ENCODE measurements at places on chromosomes 13 and 19. TPM values are rescaled to one million over a fixed set of nuclear protein-coding genes. Genes with fewer than 3 reads are reported as not detected.

The SLC6A16 gene
- 0.72 TPM for polyA plus RNA-seq

The GNA15 gene
- 0.17 TPM for polyA plus RNA-seq

The PRSS57 gene
- polyA plus RNA-seq, result not detected

DNA sequence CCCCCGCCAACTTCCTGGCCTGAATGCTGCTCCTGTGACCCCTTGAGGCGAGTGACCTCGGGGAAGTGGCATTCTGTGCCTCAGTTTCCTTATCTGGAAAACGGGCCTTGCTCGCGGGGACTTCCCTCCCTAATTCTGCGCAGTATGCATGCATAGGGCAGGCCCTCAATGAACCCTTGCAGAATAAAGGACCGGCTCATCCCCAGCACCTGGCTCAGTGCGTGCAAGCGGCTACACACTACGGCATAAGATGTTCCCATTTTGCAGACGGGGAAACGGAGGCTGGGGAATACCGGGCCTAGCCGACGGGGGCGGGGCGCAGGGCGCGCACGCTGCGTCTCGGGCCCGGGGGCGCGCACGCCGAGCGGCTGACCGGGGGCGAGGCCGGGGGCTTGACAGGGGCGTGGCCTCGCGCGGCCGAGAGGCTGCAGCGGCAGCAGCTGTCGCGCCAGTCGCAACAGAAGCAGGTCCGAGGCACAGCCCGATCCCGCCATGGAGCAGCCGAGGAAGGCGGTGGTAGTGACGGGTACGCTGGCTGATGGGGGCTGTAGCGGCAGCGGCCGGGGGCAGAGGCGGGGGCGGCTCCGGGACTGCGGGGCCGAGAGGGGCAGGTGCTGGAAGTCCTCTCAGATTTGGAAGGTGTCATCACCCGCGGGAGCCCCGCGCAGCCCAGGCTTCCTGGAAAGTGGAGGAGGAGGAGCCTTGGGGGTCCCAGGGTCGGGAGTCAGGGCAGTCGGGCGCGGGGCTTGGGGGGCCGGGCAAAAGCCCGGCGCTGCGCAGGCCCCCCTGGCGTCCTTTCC, at the start of gene PGPEP1:
PGPEP1 (plus strand) TSS at position 409 of the 800 bp plus-strand sequence; CDS start at position 493, 84 bp downstream.
- peak; percentile 65 for DNase-seq
- peaks cover 2% of the 10 kb centered on the region for H3K27me3 ChIP-seq
- no peaks in the 10 kb centered on the region for H3K36me3 ChIP-seq
- H3K4me1 ChIP-seq, result peaks cover 11% of the 10 kb centered on the region

GRCh38 chr13:98783856-98784478, 31.5 kb upstream of the SLC15A1 start:
- H3K27me3 ChIP-seq, result peaks cover 8% of the 10 kb centered on the region
- H3K27ac ChIP-seq, result no peak overlapping the region
- DNase-seq, result no peak

GRCh38 chr13:44232774-44233173, 140.8 kb upstream of the SERP2 start:
- H3K27ac ChIP-seq, result no peak overlapping the region
- H3K36me3 ChIP-seq, result no peaks in the 10 kb centered on the region
- no peak overlapping the region for H3K4me3 ChIP-seq

DNA sequence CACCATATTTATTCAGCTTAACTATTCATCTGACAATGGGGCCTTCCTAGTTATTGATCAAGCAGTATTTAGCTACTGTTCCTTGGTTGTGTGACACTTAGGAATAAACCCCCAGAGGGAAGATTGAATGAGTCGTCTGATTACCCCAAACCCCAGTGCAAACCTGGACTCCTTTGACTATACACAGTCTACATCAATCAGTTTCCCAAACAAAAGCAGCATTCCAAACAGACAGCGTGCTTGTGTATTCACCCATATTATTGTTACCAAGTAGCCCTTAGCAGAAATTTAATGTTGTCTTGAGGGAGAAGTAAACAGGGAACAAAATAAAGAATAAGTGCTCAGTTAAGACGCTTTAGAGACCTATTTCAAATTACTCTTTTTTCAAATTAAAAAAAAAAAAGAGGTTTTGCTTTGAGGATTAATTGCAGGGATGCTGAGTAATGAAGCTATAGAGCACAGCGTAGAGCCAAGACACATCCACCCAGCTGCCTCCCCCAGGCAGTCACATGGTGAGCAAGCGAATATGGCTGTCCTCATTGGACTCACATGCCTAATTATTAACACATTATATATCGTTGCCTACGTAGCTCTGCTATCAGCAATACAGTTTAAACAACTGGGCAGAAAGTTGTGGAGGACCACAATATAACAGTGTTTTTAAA, 14.7 kb upstream of the B3GLCT start:
- peaks cover 8% of the 10 kb centered on the region for H3K27me3 ChIP-seq
- DNase-seq, result no peak
- no peak overlapping the region for H3K4me3 ChIP-seq
- H3K4me1 ChIP-seq, result no peaks in the 10 kb centered on the region
- no peak overlapping the region for H3K27ac ChIP-seq

DNA sequence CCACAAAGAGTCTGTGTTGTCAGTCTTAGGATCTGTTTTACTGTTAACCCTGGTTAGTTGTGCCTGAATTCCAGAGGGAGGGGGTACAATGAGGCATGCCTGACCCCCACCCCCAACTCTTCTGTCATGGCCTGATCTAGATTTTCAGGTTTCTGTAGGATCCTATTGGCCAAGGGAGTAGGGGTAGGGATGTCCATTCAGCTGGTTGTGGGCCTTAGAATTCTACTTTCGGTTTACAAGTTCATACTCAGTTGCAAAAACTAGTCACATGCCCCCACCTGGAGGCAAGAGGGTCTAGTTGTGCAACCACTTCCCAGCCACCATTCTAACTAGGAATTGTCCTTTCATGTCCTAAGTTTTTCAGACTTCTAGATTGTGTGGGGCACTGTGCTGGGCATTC, 94.3 kb upstream of the MBNL2 start:
- H3K27ac ChIP-seq, result no peak overlapping the region
- no peaks in the 10 kb centered on the region for H3K36me3 ChIP-seq
- peaks cover 3% of the 10 kb centered on the region for H3K4me1 ChIP-seq

- H3K27me3 ChIP-seq, result no peaks in the 10 kb centered on the region
- no peaks in the 10 kb centered on the region for H3K4me1 ChIP-seq
- no peaks in the 10 kb centered on the region for H3K36me3 ChIP-seq
- DNase-seq, result no peak
- no peak overlapping the region for H3K4me3 ChIP-seq
Observed at GRCh38 chr19:28394725-28395124, 818.2 kb downstream of the UQCRFS1 start.
